CD4-positive, alpha-beta T cell treated with Interleukin-4 for 4 hours (primary cell): ENCODE measurements at places on chromosomes 16 and 17.
A peak's percentile ranks its signal among the peaks of the same experiment; 100 is the strongest.

- no peak for DNase-seq
These were observed 15.0 kb downstream of the CACNG1 start for GRCh38 chr17:67059372-67059771.

DNA sequence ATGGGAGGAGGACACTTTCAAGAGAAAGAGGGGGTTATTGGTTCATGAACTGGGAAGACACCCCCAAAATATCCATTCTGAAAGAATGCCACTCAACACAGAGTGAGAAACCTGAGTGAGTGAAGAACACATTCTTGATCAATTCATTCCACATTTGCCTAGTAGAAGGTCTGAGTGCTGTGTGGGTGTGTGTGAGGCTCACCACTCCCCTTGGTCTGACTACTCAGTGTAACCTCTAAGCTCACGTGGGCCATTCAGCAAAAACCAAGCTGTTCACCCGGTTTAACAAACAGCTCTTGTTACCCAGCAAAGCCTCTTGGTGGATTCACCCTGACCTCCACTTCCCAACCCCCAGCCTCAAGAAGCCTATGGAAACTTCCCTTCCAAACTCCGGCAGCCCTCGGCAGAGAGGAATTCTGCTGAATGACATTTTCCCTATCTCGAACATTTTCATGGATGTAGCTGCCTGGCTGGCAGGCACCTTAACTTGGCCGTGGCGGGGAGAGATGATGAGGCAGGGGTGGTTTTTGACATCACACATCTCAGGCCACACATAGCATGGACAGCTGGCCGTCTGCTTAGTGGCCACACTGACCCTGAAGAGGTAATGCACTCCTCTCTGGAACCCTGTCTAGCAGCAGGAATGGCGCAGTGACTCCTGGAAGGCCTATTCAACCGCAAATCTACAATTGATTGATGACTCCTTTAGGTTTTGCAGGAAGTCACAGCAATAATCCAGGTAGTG is 11.6 kb downstream of the ST6GALNAC1 start:
- no peak for DNase-seq

GRCh38 chr16:89922477-89922883 is 662 bp upstream of the TUBB3 start:
- no peak for DNase-seq

DNA sequence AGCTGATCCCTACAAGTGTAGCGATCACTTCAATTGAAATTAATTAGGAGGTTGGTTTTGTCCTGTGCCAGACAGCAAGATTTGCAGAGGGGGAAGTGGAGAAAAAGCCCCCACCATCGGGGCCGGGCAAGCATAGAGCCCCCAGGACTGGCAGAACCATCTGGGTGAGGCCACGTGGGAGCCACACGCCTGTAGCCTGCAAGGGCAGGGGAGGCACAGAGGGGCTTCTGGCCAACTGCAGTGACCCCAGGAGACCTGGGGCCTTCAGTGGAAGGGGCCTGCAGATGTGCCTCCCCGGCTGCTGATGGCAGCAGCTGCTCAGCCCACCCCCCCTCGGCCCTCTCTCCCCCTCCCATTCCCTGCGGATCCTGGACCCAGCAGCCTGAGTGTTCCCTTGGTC is 54.1 kb downstream of the BAHCC1 start:
- no peak for DNase-seq

GRCh38 chr17:39533891-39534290 is 72.6 kb downstream of the CDK12 start:
- DNase-seq: no peak

- peak; percentile 65 for DNase-seq
These were observed 126.6 kb downstream of the ANKRD11 start for GRCh38 chr16:89363621-89364393.

- DNase-seq: no peak
These were observed 43.5 kb downstream of the SCPEP1 start for GRCh38 chr17:57021226-57021940.

DNA sequence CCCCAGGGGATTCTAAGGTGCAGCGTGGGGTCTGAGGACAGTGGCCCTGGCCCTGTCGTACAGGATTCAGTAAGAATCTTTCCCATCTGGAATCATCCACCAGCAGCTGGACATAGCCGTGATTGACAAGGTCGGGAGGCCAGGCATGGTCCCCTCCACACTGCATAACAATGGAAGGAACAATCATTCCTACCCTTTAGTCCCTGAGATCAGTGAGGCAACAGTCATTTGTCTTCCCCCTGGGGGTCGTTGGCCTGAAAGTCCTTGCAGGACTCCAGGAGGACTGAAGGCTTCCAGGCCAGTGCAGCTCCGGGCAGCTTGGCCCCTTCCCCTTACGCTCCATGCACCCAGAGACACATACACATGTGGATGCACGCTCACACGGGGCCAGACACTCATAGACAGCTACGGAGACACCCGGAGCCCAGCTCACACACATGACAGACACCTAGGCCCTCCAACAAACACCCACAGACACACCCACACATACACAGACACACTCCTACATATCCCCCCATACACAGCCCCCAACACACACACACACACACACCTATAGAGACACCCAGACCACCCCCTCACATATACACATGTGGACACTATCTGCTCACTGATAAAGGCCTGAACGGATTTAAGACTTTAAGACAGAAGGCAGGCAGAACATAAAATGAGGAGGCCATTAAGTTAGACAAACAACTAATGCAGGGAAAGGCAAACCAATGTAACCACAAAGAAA is 42.9 kb downstream of the LITAF start:
- no peak for DNase-seq

GRCh38 chr17:21194703-21195102 is 19.3 kb downstream of the TMEM11 start:
- no peak for DNase-seq

DNA sequence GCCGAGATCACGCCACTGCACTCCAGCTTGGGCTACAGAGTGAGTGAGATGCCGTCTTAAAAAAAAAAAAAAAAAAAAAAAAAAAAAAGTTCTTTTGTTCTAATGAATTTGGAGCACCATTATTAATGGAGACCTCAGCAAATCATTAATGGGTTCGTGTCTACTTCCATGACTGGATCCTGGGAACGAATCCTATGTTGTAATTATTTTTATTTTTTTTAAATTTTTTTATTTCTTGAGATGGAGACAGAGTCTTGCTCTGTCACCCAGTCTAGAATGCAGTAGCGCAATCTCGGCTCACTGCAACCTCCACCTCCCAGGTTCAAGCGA is 30.7 kb downstream of the SPOP start:
- DNase-seq: no peak

DNA sequence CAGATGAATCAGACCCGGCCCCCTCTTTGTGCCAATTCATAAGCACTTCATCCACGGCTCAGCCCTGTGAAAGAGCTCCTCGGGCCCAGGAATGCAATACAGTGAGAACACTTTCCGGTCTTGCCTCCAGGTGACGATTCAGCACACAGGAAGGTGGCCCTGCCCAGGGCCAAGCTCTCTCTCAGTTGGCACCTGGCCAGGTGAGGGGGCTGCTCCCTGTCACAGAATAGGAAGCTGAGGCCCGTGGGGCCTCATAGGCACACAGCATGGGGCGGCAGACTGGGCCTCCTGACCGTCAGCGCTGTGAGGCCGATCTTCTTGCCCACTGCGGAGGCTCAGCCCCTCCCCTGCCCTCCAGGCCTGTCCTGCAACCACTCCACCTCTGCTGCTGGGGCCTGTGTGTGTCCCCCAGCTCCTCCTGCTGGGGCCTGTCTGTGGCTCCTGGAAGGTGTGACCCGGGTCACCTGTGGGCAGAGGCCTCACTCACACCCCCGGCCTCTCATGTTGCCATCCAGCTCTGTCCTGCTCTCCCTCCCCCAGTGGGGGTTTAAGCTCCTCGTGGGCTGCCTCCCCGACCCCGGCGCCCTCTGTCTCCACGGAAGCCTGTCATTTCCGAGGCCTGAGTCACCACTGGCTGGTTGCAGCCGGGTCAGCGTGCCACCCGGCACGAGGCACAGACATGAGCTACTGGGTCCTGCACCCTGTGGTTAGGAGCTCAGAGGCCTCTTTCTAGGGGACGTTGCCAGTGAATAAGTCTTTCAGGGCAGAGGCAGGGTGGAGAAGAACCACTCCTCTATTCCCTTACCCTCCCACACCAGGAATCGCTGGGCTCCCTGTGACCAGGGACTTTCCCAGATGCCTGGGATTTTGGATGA is 114.4 kb downstream of the SEC14L1 start:
- DNase-seq: no peak

GRCh38 chr17:72137161-72137560 is 16.3 kb downstream of the SOX9 start:
- DNase-seq: no peak

DNA sequence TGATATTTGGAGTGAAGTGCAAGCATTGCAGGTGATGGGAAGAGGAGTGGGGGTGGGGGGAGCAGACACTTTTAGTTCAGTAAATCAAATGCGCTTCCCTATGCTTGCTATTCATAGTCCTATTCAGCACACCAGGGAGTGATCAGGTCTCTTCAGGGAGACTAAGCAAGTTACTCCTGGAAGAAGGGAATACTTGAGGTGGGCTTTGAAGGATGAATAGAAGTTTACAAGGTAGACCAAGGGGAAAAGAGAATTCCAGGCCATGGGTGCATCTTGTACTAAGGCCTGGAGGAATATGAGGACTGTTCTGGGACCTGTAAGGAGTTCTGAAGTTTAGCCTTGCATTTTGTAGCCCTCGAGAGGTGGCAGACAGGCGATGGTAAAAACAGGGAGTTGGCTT is 40.1 kb upstream of the LGALS9 start:
- DNase-seq: no peak

DNA sequence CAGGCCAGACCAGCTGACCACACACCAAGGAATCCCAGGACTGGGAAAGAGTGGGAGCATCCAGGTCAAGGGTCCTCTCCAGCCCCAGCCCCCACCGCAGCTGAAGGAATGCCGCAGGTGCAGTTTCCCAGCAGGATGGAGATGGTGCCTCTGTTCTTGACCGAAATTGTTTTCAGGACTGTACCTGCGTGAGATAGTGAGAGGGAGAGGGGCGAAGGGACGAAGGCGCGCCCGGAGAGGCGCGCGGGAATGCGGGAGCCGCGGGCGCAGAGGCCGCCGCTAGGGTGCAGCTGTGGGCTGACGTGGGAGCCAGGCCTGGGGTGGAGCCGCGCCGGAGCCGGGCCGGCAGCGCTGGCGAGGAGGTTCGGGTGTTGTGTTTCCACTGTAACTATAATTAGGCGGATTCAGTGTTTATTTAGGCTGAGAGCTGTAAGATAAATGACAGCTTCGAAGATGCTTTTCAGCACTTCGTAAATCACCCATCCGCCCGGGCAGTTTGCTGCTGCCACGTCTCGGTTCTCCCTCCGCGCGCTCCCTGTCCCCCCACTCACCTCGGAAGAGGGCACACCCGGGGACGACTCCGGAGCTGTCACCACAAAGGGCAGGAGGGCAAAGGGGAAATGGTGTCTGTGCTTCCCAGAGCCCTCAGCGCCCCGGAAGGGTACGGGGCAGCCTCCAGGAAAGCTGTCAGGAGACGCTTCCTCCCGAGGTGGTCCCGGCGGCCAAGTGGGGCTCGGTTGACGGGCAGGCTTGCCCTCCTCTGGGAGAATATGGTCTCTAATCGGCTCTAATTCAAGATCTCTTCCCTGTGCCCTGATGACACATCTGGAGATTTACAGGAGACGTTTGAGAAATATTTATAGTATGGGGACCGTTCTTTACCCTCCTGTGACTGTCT is 38.2 kb downstream of the HOXB1 start:
- peak; percentile 61 for DNase-seq

DNA sequence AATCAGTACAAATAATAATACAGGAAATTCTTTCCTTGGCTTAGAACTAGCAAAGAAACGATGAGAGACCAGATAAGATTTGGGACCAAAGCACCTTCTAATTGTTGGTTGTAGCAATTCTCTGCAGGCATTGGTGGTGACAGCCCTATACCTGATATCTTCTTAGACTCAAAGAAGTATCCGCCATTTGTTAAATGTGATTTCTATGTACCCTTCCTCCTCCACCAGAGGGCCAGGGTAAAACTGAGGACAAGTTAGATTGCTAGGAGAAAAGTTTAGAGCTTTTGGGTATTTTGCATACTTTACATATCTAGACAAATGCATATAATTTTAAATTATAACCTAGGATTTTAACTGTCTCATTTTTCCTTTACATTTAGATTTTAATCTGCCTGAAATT is 304.3 kb downstream of the HS3ST4 start:
- DNase-seq: no peak

GRCh38 chr17:74892974-74893911 is at the start of gene FADS6:
Gene FADS6, minus strand, starts transcription at chr17:74893633. Its CDS starts 38 bp downstream, at chr17:74893595.
- no peak for DNase-seq

DNA sequence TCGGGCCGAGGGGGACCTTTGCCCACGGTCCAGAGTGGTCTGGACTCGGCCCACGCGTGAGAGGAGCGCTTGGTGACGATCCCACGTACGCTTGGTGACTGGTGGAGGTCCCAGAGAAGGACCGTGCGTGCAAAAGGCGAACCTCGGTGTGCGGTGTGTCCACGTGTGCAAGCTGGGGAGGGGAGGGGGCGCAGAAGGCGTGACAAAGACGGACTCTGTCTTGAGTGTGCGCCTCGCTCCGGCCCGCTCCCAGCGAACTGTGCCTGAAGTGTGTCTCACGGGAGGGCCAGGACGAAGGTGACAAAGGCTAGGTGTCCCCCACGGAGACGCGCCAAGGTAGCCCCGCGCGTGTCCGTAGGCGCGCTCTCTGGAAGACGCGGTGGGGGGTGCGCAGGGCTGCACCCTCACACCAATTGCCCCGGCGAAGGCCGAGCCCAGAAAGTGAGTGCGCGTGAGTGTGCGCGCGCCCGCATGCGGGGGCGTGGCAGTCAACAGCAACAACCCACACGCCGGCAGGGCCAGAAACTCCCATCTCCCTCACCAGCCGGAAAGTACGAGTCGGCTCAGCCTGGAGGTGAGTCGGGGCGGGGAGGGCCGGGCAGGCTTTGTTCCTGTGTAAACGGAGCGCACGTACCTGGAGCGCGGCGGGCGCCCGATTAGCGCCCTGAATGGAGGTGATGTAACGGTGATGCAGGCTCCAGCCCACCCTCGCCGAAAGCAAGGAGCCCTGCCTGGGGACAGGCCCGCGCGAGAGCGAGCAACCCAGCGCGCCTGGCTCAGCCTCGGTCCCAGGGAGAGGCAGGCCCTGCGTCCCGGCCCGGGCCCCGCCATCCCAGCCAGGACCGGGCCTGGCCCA is at the start of gene GPRC5C:
TSS of gene GPRC5C (plus strand) at position 521 of the 856 bp plus-strand sequence. CDS start 7,689 bp downstream, outside the sequence.
- DNase-seq: peak; percentile 24
